ENCODE measurements at places on chromosomes 12 and 14.

GRCh38 chr12:99261256-99261655 lies 386.3 kb upstream of the GARIN6 start:
- DNase-seq = no peak

DNA sequence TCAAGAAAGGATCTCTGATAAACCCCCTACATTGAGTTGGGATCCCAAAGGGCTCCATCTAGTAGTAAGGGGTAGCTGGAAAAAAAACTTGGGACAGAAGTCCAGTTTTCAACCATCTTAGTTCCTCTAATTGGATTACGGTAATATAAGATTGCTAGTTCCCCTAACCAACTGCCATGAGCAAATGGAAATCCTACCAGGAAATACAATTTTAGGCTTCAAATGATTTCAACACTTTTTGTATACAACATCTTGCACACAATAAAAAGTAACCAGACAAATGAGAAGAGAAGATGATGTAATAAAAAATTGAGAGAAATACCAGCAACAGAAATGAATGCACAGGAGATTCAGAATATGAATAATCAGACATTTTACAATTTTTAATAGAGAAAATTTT lies 73.0 kb downstream of the TSHR start:
- no peak for DNase-seq

GRCh38 chr12:64222009-64222765 lies at the start of gene KICS2:
KICS2 (minus strand) TSS chr12:64222296; CDS start chr12:64222237, 59 bp downstream.
- peak; percentile 95 for DNase-seq

GRCh38 chr12:123934829-123935228 lies 37.8 kb downstream of the CCDC92 start:
- no peak for DNase-seq

DNA sequence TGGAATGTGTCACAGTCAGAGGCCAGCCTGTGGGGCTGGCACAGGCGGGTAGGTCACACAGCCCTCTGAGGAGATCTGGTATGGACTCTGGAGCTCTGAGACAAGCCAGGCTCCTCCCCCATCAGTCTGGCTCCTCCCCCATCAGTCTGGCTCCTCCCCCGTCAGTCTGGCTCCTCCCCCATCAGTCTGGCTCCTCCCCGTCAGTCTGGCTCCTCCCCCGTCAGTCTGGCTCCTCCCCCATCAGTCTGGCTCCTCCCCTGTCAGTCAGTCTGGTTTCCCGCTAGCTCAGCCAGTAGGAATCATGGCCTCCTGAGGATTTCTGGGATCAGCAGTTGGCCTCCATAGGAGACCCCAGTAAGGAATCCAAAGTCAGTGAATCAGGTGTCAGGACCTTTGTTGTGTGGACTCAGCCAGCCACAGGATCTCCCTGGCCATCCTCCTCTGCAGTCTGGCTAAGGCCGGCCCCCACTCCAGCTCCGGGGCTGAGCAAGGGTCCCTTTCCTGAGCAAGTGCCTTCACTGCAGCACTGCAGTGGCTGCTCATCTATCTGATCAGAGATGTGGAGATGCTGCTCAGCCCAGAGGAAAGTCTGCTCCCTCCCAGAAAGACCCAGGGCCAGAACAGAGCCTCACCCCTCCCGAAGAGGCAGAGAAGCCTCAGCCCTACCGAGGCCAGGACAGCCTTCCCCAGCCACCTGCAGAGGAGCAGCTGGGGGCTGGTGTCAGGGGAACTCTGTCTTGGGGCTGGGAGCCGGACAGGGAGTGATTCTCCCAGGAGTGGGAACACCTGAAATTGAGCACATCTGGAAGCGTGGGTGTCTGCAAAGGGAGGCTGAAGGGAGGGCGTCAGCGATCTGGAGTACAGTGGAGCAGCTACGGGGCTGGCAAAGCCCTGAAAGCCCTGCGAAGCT lies 35.7 kb downstream of the IQSEC3 start:
- DNase-seq = no peak

GRCh38 chr14:86518298-86518697 lies 988.4 kb downstream of the FLRT2 start:
- no peak for DNase-seq

GRCh38 chr12:54935235-54935951 lies 49.2 kb downstream of the TESPA1 start:
- no peak for DNase-seq

- DNase-seq = no peak
Observed at GRCh38 chr14:99430491-99430890, 50.2 kb downstream of the SETD3 start.

Data from left lobe of liver (tissue), 2 donors.